ENCODE measurements at places on chromosomes 4 and X.

- no peak overlapping the region for H3K4me3 ChIP-seq
- H3K4me1 ChIP-seq: no peaks in the 10 kb centered on the region
- H3K27ac ChIP-seq: no peak overlapping the region
- no peaks in the 10 kb centered on the region for H3K36me3 ChIP-seq
Measured at GRCh38 chrX:6734844-6735634, 200.1 kb upstream of the VCX3A start.

DNA sequence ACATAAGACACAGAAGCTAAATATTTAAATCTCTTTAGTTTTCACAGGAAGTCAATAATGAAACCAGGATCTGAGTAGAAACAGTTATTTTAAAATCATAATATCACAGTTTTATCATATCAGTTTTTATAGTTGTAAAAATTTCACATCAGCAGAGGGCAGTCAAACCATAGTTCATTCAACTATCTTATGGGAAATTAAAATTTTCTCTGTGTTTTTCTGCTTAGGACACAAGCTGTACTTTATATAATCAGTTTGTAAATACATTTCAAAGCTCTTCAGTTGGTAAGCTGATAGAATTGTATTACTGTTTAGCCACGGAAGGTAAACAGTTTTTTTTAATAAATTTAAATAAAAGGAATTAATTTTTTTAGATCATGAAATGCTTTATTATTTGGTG, 204.8 kb upstream of the NUDT6 start:
- H3K27ac ChIP-seq: peak overlapping the region; percentile 75
- H3K27me3 ChIP-seq: no peaks in the 10 kb centered on the region
- H3K4me1 ChIP-seq: peaks cover 13% of the 10 kb centered on the region
- H3K4me3 ChIP-seq: no peak overlapping the region
- H3K36me3 ChIP-seq: no peaks in the 10 kb centered on the region

DNA sequence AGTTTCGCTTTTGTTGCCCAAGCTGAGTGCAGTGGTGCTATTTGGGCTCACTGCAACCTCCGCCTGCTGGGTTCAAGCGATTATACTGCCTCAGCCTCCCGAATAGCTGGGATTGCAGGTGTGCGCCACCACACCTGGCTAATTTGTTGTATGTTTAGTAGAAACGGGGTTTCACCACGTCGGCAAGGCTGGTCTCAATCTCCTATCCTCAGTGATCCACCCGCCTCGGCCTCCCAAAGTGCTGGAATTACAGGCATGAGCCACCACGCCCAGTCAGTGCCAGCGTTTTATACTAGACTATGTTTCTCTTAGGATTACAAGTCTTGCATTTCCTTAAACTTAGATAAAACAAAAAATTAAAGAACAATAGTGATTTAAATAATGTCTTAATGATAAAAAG, 13.0 kb downstream of the KLF3 start:
- H3K36me3 ChIP-seq: peaks cover 8% of the 10 kb centered on the region
- no peak overlapping the region for H3K27ac ChIP-seq
- no peak for DNase-seq
- H3K4me3 ChIP-seq: no peak overlapping the region

DNA sequence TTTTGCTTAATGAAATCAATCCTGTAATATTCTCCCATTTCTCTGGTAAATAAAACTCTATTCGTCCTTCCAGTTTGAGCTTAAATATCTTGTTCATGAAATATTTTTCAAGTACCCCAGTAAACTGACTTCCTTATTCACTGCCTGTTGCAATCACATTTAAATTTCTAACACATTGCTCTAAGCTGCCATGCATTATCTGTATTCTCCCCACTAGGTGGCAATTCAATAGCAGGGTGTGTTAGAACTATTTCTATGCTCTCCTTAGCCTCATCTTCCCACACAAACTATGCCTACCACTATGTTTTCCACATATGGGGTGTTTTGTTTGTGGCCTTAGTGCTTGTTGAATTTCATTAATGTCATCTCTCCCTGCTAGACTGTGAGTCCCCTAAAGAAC, 377.1 kb upstream of the HS3ST1 start:
- no peaks in the 10 kb centered on the region for H3K36me3 ChIP-seq
- no peak overlapping the region for H3K27ac ChIP-seq
- H3K4me1 ChIP-seq: no peaks in the 10 kb centered on the region
- no peak overlapping the region for H3K4me3 ChIP-seq

DNA sequence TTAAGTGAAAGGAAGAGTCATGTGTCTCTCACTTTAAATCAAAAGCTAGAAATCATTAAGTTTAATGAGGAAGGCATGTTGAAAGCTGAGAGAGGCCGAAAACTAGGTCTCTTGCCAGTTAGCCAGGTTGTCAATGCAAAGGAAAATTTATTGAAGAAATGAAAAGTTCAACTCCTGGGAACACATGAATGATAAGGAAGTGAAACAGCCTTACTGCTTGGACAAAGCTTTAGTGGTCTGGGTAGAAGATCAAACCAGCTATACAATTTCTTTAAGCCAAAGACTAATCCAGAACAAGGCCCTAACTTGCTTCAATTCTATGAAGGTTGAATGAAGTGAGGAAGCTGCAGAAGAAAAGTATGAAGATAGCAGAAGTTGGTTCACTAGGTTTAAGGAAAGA, 24.9 kb downstream of the RHOH start:
- H3K4me1 ChIP-seq: no peaks in the 10 kb centered on the region
- DNase-seq: no peak
- H3K4me3 ChIP-seq: no peak overlapping the region
- H3K36me3 ChIP-seq: no peaks in the 10 kb centered on the region
- H3K27ac ChIP-seq: no peak overlapping the region

DNA sequence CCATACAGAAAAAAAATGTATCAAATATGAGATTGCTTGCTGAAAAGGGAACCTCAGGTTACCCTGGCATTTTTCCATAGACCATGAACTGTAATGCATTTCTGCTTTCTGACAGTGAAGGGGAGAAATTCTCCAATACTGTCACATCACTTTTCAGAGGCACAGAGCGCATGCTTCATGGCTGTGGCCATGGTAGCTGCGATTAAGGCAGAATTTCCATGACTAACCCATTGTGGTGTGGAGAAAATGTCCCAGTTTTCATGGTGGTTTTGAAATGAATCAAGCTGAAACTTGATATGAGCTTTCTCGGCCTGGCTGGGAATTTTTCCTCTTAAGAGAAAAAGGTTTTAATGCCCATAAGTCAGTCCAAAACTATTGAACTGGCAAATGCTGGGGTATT, 39.5 kb upstream of the MAP3K15 start:
- H3K36me3 ChIP-seq: no peaks in the 10 kb centered on the region
- no peaks in the 10 kb centered on the region for H3K27me3 ChIP-seq
- H3K27ac ChIP-seq: no peak overlapping the region
- no peak for DNase-seq

DNA sequence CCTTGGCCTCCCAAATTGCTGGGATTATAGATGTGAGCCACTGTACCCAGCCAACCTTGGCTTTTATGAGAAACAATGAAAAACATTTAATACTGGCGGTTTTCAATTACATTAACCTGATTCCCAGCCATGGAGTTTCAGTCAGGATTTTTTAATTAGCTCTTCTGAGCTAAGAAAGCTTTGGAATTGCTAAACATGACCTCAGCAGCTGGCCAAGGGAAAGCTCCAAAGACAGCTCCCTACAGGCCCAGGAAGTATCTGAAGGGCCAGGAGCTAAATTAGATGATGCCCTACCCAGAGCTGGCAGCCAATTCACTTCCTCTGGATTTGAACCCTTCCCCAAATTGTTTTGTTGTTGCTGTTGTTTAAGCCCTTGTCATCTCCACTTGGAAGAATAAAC, 26.5 kb upstream of the FUNDC1 start:
- no peaks in the 10 kb centered on the region for H3K27me3 ChIP-seq
- no peak overlapping the region for H3K27ac ChIP-seq
- H3K36me3 ChIP-seq: no peaks in the 10 kb centered on the region
- no peaks in the 10 kb centered on the region for H3K4me1 ChIP-seq
- DNase-seq: no peak

DNA sequence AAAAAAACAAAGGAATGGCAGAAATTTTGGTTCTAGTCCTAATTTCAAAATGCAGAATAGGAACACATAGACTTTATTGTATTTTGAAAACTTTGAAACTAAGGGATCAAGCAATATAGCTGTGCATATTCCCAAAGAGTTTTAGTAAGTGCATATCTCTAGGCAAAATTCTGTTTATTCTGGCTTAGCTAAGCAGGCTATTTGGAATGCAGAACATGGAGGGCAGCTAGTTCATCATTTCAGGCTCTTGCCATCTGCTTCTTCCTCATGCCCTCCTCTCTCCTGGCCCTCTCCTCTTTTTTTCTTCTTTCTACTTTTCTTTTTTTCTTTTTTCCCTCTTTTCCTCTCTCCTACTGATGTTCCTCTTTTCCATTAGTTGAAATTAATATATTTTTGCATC, 12.0 kb upstream of the IL13RA2 start:
- no peaks in the 10 kb centered on the region for H3K27me3 ChIP-seq
- H3K27ac ChIP-seq: no peak overlapping the region
- no peaks in the 10 kb centered on the region for H3K36me3 ChIP-seq
- no peak for DNase-seq
- H3K4me1 ChIP-seq: peaks cover 28% of the 10 kb centered on the region

DNA sequence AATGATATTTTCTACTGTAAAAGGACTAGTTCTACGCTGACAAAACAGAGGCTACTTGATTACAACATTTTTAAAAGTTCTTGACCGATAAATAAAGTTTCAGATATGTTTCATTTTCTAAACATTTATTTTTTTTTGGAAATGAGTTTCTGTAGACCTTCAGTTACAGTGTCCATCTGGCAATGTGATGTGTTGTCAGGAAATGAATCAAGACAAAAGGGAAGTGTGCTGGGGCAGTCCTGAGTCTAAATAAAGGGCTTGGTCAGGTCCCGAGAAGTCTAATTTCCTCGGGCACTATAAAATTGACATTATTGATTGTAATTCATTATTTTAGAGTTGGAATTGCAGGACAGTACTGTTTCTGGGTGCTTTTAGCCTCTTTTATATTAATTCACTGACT, 57.0 kb upstream of the FTHL17 start:
- DNase-seq: no peak
- no peak overlapping the region for H3K4me3 ChIP-seq
- no peaks in the 10 kb centered on the region for H3K4me1 ChIP-seq
- no peaks in the 10 kb centered on the region for H3K36me3 ChIP-seq
- H3K27ac ChIP-seq: no peak overlapping the region

GRCh38 chr4:10732235-10732913, 47.8 kb upstream of the CLNK start:
- no peak overlapping the region for H3K4me3 ChIP-seq
- H3K4me1 ChIP-seq: no peaks in the 10 kb centered on the region
- no peaks in the 10 kb centered on the region for H3K27me3 ChIP-seq

GRCh38 chr4:26985873-26986272, 125.2 kb downstream of the STIM2 start:
- no peaks in the 10 kb centered on the region for H3K4me1 ChIP-seq
- no peak overlapping the region for H3K27ac ChIP-seq
- no peaks in the 10 kb centered on the region for H3K36me3 ChIP-seq
- no peak overlapping the region for H3K4me3 ChIP-seq
- DNase-seq: no peak

GRCh38 chr4:73451981-73452747, 16.1 kb downstream of the AFP start:
- no peak overlapping the region for H3K4me3 ChIP-seq
- H3K27me3 ChIP-seq: no peaks in the 10 kb centered on the region
- DNase-seq: no peak
- no peak overlapping the region for H3K27ac ChIP-seq
- no peaks in the 10 kb centered on the region for H3K36me3 ChIP-seq

GRCh38 chr4:36872679-36873078, 371.9 kb upstream of the NWD2 start:
- H3K27ac ChIP-seq: no peak overlapping the region
- no peaks in the 10 kb centered on the region for H3K27me3 ChIP-seq
- no peak for DNase-seq
- no peak overlapping the region for H3K4me3 ChIP-seq
- no peaks in the 10 kb centered on the region for H3K4me1 ChIP-seq

DNA sequence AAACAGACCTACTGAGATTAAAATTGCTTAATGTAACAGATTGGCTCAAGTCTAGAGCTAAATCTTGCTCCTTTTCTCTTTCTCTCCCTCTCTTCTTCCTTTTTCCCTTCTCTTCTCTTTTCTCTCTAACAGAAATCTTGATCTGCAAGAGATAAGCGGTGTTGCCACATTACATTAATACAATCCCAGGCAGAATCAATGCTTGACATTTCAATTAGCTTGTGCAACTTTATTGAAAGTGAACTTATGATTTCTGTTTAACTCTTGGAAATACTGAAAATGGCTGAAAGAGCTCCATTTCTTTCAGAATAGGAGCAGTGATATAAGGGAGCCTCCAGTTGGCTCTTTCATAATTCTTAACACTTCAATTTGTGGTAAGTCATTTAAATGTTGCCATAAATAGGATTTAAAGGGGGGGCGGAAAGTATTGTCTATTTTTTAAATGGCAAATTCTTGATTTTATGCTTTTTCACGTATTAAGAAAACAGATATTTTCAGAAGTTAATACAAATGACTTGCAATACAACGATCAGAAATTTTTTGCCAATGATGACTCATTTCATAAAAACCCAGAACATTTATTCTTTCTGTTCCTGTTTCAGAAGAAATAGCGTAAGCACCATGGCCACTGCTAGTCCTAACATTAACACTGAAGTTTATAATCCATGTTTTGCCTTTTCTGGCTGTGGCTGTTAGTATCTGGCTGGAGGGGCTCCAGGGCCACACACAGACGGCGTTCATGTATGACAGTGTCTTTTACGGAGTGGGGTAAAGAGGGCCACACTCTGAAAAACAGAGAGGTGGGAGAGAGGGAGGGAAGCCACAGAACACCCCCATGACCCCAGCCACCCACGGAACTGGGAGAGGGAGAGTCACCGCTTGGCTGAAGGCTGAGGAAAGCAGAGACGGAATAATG, 115.7 kb upstream of the FAT1 start:
- H3K36me3 ChIP-seq: no peaks in the 10 kb centered on the region
- no peaks in the 10 kb centered on the region for H3K27me3 ChIP-seq
- H3K4me3 ChIP-seq: peak overlapping the region; percentile 27
- peak overlapping the region; percentile 73 for H3K27ac ChIP-seq

DNA sequence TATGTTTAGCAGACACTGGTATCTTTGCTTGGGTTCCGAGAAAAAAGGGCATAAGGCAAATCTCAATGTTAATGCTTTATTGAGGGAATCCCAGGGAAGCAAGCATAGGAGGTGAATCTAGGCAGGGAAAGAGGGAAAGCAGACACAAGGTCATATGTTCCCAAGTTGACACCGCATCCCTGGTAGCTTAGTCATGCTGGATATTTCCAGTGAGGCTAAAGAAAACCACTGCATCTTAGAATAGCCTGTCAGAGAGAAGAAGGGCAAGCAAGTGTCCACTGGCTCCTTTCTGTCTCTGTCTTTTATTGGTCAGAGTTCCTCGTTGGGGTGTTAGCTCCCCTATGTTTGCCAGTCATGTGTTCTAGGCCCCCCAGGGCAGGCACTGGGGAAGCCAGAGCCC, 104.7 kb downstream of the NKX6-1 start:
- no peaks in the 10 kb centered on the region for H3K36me3 ChIP-seq
- no peak for DNase-seq
- H3K4me1 ChIP-seq: no peaks in the 10 kb centered on the region
- H3K27ac ChIP-seq: no peak overlapping the region
- peaks cover 5% of the 10 kb centered on the region for H3K27me3 ChIP-seq

Measured in keratinocyte (primary cell).